GM12878 (cell line): ENCODE measurements at places on chromosomes 11 and 22. TPM values are rescaled to one million over a fixed set of nuclear protein-coding genes. Genes with fewer than 3 reads are reported as not detected.

DNA sequence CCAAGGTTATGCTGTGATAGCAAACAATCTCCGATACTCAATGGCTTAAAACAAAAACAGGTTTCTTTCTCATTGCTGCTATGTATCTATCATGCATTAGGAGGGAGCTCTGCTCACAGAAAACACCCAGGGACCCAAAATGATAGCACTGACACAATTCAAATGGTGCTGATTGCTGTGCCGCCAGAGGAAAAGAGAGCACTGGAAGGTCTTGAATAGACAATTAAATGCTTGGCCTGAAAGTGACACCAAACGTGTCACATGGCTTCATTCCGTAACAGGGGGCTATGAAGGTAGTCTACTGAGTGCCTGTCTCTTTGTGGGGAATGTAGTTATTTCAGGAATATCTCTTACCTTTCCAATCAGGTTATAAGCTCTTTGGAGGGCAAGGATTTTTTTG, 94.2 kb downstream of the FAR1 start:
- DNase-seq = no peak

DNA sequence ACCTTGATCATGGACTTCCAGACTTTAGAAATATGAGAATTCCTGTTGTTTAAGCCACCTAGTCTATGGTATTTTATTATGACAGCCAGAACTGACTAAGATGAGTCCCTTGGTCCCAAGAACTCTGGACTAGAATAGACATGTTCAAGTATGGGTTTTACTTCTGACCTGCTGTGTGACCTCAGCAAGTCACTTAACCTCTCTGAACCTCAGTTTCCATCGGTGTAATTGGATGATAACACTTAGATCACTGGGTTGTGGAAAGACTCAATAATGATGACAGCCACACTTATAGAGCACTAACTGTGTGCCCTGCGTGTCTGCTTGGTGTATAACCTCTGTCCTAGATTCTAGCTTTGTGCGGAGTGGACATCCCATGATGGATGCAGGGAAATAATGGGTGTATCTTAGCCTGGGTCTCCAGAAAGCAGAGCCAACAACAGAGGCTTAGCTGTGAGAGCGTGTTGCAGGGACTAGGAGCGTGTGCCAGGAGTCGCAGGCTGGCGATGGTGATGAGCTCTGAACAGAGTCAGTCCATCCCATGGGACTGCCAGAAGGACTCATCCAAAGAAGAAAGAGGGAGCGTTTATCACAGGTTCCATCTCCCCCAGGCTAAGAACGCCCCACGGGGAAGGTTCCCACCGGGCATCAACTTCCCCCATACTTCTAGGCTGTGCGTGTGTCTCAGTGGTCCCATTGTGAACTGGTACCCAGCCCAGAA, 93.2 kb upstream of the TP53I11 start:
- no peak for DNase-seq

- no peak for DNase-seq
Measured at GRCh38 chr11:119540370-119541125, 117.6 kb upstream of the THY1 start.

DNA sequence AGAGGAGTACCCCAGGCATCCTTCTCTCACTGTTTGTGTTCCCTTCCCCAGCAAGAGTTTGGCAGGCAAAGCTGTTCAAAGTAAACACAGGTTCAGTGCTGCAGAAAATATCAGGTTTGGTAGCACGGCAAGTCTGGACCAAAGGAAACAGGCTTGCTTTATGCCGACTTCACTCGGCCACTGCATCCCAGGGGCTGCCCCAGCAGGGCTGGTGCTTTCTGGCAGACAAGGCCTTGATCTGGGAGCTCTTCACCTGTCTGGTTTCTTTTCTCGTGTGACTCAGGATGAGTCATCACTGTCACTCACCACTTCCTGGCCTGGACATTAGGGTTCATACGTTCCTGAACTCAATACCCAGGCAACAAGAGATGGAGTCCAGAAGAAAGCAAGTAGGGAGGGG, 52.6 kb upstream of the NAV2 start:
- peak; percentile 61 for DNase-seq

DNA sequence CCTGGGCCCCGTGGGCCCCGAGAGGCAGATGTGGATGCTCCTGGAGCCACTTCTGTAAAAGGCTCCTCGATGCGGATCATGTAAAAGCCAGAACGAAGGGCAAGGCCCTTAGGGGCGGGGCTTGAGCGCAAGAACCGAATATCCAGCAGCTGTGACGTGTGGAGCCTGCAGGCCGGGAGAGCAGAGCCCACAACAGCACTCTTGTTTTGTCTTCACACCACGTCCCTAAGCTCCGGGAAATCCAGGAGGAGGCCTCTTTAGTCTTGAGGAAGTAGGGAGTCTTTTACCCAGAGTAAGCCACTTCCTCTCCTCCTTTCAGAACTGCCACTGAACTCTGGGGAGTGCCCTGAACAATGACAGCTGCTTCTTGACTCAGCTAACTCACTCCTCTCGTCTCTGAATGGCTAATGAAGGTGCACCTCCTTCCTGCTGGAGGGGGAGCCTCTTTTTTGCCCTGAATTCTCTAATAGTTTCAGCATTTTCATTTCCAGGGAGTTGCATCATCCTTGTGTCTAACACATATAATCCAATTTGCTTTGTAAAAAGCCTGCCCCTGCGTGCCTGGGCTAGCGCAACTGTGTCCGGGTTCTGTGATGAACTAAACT, 12.5 kb downstream of the L3MBTL2 start:
- DNase-seq = no peak

- peak; percentile 83 for DNase-seq
Measured at GRCh38 chr11:134228625-134229024, 4.2 kb downstream of the VPS26B start.

DNA sequence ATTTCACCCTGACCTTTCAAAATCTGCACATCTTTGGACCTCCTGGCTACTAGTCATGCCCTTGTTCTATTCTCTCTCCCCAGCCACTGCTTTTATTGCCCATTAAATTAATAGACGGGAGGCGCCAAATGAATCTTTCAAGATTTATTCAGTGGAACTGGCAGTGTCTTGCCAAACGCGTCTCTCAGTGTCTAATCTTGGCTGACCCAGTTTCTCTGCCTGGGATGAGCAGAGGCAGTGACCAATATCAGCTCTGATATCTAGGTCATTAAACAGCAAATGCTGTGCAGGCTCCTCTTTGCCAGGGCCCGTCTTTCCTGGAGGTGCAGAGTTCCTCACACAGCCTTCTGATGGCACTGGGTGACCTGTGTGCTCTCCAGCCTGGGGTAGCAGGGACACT, 74.0 kb downstream of the TRAF6 start:
- no peak for DNase-seq

DNA sequence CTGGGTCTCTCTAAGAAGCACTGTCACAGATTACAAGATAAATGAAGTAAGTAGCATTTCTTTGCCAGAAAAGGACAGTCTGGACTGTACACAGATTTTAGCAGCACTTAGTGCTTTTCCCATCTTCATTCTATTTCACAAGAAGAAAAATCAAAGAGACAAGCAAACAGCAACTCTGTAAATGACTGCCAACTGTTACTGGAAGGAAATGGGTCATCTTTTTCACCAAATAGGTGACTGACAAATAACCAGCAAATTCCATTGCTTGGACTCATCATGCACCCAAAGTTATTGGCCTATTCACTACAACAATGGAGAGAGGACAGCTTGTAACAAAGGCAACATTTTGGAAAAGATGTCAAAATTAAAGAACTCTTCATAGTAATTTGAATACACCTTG, 28.9 kb upstream of the CARD18 start:
- DNase-seq = no peak

DNA sequence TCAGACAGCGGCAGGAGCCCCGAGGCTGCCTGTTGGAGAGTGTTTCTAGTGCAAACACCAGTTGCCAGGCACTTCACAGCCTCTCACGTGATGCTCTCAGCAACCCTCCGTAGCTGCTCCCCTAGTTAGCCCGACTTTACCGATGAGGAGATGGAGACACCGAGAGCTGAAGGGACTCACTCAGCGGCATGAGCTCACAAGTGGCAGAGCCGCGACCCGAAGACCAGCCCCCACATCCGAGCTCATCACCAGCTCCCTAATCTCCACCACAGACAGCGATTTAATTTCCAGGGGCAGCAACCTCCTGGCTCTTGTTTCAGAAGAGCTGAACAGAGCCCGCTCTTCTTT, 28.7 kb upstream of the RTL6 start:
- no peak for DNase-seq

DNA sequence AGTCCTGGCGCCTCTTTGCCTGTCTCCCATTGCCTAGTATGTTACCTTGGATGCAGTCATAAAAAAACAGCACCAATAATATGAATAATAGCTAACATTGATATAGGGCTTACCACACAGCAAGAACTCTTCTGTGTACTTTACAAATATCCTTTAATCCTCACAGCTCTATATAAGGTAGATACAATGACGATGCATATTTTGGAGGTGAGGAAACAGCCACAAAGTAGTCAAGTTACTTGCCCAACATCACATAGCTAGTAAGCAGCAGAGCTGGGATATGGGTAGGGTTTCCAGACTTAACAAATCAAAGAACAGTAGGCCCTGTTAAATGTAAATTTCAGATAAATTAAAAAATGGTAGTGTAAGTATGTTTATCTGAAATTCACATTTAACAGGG, 128.8 kb downstream of the ST3GAL4 start:
- DNase-seq = no peak

- DNase-seq = no peak
Measured at GRCh38 chr11:134765565-134765964, 353.5 kb upstream of the B3GAT1 start.

DNA sequence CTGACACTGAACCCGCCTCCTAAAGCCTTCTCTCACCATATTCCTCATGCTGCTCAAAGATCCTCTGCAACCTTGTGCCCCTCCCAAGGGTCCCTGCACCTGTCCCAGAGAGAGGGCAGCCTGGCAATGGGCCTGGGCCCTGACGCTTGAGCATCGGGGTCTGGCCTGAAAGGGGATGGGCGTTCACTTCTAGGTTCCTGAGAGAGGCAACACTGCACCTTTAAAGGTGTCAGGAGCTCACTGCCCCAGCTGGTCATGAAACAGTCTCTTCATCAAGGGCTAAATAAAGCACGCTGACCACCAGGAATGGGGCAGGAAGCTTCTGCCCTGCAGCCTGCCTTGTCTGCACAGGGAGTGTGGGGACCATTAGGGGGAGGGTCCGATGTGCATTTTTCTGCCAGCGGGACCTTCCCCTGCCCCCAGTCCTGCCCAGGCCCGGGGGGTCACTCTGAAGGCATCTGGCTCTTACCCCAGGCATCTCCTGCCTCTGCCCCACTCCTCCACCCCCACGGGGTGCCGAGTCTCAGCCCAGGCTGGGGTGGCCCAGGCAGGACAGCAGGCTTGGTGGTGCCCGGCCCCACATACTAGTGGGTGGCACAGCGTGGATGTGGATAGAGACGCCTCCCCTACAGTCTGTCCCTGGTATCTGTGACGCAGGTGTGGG, 3.5 kb downstream of the C11orf21 start:
- DNase-seq = no peak

GRCh38 chr22:23984430-23984829, 4.5 kb downstream of the GSTT2 start:
- DNase-seq = no peak

GRCh38 chr11:73154178-73154577, 12.1 kb upstream of the FCHSD2 start:
- peak; percentile 95 for DNase-seq

GRCh38 chr11:2072551-2073261, 66.5 kb downstream of the IGF2 start:
- DNase-seq = no peak

- no peak for DNase-seq
Measured at GRCh38 chr22:37218399-37218770, 6.1 kb upstream of the SSTR3 start.

SLC1A2 gene
- total RNA-seq = 0.08 and 0.13 TPM in 2 replicates
